ENCODE measurements at places on chromosomes 6 and 20. TPM values are rescaled to one million over a fixed set of nuclear protein-coding genes. Genes with fewer than 3 reads are reported as not detected.
A peak's percentile ranks its signal among the peaks of the same experiment; 100 is the strongest.

GRCh38 chr6:4615891-4616290 is 160.3 kb upstream of the CDYL start:
- peak; percentile 52 for DNase-seq

DNA sequence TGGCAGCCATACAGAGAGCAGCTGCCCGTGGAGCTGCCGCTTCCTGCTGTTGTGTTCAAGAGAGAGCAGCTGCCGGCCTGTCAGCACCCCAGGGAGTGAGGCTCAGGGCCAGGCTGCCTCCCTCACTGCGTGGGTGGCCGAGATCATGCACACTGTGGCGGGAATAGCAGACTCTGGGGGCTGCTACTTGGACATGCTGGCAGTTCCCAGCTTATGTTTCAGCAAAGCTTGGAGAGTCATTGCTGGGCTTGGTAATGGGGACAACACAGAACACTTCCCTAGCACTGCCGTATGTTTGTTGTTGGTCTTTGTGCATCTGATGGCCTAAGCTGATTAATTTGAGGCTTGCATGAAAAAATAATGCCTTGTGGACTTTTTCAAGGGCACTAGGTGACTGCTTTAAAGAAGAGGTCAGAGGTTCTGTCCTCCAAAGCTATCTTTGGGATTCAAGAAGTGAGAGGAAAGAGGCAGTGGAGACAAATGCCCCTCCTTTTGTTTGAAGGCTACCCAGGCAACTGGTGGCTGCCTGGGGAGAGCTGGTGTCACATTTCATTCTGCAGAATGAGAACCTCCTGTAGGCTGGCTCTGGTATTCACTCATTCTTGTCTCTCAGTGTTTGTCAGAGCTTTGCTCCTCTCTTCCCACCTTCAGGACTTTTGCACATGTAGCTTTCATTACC is 18.8 kb downstream of the MRAP2 start:
- peak; percentile 80 for DNase-seq

DNA sequence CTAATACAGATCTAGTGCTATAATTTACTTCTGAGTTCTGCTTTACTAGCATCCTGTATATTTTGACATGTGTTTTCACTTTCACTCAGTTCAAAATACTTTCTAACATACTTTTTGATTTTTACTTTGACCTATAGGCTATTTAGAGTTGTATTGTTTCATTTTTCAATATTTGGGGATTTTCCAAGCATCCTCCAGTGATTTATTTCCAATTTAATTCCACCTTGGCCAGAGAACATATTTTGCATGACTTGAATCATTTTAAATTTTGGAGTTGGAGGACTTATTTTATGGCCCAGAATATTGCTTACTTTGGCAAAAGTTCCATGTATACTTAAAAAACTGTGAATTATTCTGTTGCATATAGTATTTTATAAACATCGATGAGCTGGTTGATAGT is 1215.6 kb upstream of the MAP3K7 start:
- DNase-seq, result no peak

DNA sequence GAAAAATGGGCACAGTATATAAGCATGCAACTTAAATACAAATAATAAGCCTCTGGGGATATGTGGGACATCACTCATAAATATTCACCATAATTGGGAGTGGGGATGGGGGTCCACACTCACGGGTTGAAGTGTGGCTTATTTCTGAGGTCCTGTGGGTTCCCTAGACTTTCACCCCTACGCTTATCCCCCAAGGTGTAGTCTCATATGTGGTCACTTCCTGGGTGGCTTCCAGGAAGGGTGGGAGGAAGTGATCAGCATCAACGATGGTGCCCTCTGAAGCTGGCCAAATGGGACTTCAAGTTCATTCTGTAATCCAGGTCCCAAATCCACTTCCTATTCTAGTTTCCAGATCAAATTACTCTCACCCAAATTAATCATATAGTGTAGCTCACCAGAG is 59.5 kb downstream of the GNAS start:
- no peak for DNase-seq

Gene TBX18
- 3.5 TPM for total RNA-seq

DNA sequence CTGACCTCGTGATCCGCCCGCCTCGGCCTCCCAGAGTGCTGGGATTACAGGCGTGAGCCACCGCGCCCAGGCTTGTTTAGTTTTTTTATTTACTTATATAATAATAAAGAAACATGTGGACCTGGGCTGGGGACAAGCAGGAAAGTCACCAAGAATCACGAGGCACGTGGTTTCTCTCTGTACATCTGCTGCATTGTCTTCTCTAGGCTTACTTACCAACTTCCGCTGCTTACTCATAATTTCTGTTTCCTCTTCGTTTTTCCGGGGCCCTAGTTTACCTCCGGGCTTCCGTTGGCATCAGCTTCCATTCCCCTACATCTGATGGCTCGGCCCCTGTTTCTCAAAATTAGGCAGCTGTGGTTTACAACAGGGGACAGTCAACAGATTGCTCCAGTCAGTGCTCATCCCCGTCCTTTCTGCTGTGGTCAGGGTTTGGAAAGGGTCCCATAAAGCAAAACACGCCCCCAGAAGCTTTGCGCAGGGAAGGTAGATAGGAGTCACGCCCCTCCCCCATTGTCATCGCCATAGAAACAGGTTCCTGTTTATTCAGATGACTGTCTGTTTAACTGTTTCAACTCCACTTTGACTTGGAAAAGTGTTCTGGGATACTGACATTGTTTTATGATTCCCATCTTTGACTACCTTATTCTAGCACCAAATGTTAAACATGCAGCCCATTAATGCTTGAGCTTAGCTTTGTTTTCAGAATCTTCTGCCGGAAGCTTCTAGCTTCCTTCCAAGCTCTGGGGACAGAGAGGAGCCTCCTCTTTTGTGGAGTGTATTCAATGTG is 31.9 kb upstream of the TXLNB start:
- DNase-seq, result peak; percentile 59

DNA sequence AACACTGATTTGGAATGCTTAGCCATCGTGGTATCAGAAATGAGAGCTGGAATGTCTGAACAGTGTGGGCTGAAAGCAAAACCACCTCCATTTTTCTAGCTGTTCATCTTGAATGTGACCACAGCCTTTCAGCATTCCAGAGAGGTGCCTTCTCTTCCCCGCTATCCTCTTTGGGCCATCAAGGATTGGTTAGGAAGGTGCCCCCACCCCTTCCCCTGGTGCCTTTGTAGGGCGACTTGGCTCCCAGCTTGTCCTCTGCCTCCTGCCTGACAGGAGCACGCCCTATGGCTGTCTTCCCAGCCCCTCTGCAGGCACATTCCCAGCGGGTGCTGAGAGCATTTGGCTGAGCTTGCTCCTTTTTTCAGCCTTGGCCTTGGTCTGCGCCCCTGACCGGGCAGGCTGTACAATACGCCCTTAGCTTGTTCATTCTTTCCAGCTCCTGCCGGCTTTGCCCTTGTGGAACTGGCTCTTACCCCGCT is 97.5 kb downstream of the ARMC2 start:
- peak; percentile 91 for DNase-seq

DNA sequence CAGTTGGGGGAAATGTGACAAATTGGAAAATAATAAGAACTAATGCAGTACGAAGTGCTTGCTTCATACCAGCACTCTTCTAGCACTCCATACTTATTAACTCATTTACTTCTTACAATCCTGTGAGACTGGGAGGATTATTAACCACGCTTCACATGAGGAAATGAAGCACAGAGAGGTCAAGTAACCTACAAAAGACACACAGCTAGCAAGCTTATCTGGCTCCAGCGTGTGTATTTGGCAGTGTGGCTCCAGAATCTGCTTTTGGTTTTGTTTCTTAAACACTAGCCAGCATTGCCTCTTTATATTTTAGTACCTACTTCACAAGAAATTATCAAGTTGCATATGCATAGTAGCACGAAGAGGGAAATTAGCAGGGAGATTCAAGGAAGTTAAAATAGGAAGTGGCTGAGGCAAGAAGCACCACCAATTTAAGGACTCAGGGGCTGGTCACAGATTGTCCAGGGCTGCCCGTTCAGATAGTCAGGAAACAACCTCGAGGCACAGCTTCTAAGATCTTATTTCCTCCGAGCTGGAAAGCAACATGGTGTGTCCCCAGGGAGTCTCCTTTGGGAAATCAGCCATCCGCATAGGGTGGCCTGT is 302.7 kb upstream of the PRDM1 start:
- no peak for DNase-seq

Gene HUS1B
- total RNA-seq, result not detected

Gene VGLL2
- total RNA-seq, result 2.4 TPM

Gene PI3
- total RNA-seq, result not detected

DNA sequence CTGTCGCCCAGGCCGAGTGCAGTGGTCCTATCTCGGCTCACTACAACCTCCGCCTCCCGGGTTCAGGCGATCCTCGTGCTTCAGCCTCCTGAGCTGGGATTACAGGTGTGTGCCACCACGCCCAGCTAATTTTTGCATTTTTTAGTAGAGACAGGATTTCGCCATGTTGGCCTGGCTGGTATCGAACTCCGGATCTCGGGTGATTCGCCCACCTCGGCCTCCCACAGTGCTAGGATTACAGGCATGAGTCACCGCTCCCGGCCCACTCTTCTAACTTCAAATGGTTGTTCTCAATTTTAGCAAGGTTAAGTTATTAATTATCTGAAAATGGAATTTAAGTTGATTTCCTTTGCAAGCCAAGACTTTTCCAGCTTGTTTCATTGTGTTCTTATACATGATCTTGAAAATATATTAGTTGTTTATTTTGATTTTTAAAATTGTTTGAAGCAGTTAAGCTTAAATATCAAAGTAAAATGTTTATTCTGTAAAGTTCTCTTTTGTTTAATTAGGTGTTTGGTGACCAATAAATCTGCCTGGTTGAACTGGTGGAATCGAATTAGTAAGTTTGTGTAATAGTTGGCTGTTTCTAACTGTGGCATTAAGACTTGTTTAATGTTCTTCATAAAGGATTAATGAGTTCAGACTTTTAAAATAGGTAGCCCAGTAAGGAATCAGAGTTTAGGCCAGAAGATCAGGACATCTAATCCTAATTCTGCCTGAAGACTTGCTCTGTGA is 2.3 kb downstream of the PM20D2 start:
- no peak for DNase-seq
